Lower lobe of right lung (tissue), 2 donors: ENCODE measurements at places on chromosomes 16 and 17.

GRCh38 chr17:21463204-21463661, 87.1 kb downstream of the KCNJ12 start:
- H3K4me1 ChIP-seq, result peaks cover 12% of the 10 kb centered on the region
- no peaks in the 10 kb centered on the region for H3K36me3 ChIP-seq
- no peak overlapping the region for H3K4me3 ChIP-seq
- H3K27me3 ChIP-seq, result peaks cover 8% of the 10 kb centered on the region
- H3K27ac ChIP-seq, result no peak overlapping the region

DNA sequence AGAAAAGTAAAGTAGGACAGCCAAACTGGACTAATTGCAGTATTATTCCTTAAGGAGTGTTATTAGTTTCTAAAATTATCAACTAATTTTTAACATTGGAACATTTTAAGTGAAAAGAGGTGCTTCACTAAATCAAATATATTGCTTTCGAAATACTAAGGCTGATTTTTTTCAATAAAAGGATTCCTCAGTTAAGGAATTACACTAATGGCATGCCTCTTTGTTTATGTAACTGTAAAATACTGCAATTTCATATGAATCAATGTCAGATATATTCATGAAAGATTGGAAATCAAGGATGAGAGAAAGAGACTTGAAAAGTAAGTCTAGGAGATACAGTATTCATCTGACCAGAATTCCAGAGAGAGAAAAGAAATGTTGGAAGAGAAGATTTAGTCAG, 129.8 kb downstream of the TANC2 start:
- no peak overlapping the region for H3K4me3 ChIP-seq
- H3K4me1 ChIP-seq, result no peaks in the 10 kb centered on the region
- no peak for DNase-seq
- H3K27ac ChIP-seq, result no peak overlapping the region

GRCh38 chr16:79272141-79272577, 328.4 kb downstream of the MAF start:
- H3K36me3 ChIP-seq, result no peaks in the 10 kb centered on the region
- no peak overlapping the region for H3K4me3 ChIP-seq
- H3K27me3 ChIP-seq, result no peaks in the 10 kb centered on the region
- H3K4me1 ChIP-seq, result no peaks in the 10 kb centered on the region
- H3K27ac ChIP-seq, result no peak overlapping the region

- H3K4me1 ChIP-seq, result no peaks in the 10 kb centered on the region
- H3K4me3 ChIP-seq, result no peak overlapping the region
- no peaks in the 10 kb centered on the region for H3K36me3 ChIP-seq
Observed at GRCh38 chr16:8717892-8718415, 43.5 kb downstream of the ABAT start.

DNA sequence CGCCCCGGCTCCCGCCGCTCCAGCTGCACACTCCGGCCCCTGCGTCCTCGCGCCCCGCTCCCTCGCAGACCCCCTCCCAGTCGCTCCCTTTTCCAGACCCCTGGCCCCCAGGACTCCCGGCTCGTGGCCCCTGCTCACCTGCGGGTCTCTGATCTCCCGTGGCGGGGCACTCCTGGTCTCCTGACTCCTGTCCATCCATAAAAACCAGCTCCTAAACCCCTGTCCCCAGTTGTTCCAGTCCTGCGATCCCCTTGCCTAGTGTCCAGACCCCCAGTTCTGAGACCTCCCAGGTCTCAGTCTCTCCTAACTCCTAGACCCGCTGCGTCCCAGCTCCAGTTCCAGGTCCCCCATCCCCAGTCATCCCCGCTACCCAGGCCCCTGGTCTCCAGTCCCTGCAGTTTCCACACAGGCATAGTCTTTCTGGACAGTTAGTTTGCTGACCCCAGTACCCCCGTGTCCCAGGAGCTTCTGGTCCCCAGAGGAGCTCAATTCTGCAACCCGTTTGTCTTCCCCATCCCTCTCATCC, 379 bp downstream of the SNX29 start:
- H3K27me3 ChIP-seq, result no peaks in the 10 kb centered on the region
- no peak for DNase-seq
- peak overlapping the region; percentile 83 for H3K27ac ChIP-seq
- peak overlapping the region; percentile 93 for H3K4me3 ChIP-seq

- H3K36me3 ChIP-seq, result no peaks in the 10 kb centered on the region
- no peak for DNase-seq
- H3K4me1 ChIP-seq, result peaks cover 49% of the 10 kb centered on the region
- no peak overlapping the region for H3K27ac ChIP-seq
Observed at GRCh38 chr17:50033316-50033715, 22.6 kb upstream of the ITGA3 start.

DNA sequence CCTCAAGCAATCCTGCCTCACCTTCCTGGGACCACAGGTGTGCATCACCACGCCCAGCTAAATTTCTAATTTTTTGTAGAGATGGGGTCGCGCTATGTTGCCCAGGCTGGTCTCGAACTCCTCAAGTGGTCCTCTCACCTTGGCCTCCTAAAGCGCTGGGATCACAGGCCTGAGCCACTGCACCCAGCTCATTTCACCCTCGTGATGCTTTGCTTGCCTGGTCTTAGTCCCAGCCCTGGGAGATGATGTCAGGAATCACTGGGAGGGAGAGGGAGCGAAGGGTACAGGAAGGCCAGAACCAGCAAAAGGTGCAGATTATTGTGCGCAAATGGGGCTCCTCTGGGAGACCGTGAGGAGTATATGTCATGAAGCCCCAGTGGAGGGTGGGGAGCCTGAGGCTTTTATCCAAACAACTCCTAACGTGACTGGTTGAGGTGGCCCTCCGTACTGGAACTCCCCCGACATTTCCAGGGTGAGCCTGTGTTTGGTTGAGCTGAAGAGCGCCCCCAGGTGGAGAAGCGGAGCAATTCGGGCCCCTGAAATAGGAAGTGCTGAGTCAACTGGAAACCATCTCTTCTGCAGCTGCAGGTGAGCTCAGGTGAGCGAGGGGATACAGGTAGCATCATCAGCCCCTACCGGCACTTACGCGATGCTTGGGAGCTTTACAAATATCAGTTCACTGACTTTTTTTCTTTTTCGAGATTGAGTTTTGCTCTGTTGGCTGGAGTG, 41.2 kb upstream of the HAPSTR1 start:
- DNase-seq, result no peak
- no peaks in the 10 kb centered on the region for H3K36me3 ChIP-seq
- H3K27me3 ChIP-seq, result no peaks in the 10 kb centered on the region
- H3K4me1 ChIP-seq, result peaks cover 13% of the 10 kb centered on the region
- H3K4me3 ChIP-seq, result no peak overlapping the region

DNA sequence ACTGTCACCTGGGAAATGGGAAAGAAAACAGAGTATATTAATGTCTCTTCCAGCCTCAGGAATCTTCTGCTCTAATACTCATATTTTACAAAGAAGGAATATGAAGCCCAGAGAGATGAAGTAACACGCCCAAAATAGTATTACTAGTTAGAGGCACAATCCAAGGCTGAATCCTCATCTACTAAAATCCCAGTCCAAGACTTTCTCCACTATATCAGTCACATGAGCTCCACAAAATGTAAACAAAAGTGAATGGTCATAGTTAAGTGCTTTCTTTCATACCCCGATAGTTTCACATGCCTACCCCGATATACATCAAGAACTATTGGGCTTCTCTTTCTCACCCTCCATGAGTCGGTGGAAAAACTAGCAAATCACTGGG, 965 bp downstream of the INTS2 start:
- peaks cover 31% of the 10 kb centered on the region for H3K36me3 ChIP-seq
- H3K4me1 ChIP-seq, result peaks cover 21% of the 10 kb centered on the region
- DNase-seq, result no peak
- no peaks in the 10 kb centered on the region for H3K27me3 ChIP-seq

DNA sequence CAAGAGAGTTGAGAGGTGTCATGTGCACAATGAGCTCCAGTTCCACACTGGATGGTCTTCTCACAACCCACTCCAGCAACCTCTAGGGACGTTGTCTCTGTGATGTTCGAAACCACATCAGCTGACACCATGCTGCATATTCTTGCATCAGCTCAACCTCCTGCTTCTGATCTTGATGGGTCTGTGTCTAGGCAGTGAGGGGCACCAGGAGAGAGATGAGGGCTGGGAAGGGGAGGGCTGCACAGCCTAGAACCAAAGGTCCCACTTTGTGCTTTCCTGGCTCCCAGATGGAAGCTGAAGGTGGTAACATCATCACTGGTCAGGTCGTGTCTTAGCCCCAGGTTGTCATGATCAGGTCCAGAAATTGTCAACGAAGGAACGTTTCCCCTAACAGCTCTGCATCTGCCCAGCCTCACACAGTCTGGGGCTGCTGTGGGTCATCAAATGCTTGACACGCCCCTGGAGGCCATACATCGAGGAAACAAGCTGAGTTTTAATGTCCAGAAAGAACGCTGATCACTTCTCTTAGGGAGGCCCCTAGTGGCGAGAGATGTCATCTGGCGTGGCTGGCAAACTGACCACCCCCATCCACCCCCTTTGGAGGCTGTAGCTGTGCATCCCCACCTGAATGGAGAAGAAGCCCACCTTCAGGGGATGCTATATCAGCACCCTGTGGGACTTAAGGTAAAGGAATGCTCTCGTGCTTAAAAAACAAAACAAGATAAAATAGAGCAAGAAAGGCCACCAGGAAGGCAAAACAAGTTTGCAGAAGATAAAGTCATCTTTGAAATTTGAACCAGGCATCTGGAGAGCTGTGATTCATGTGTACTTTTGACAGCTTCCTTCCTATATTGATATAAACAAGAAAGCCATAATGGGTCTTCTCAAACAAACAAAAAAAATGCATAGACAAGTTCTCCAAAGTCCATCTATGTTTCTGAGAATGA, 58.3 kb downstream of the WIPI1 start:
- H3K27ac ChIP-seq, result no peak overlapping the region
- H3K4me1 ChIP-seq, result peaks cover 18% of the 10 kb centered on the region
- no peaks in the 10 kb centered on the region for H3K36me3 ChIP-seq
- H3K27me3 ChIP-seq, result no peaks in the 10 kb centered on the region
- DNase-seq, result peak; percentile 65

DNA sequence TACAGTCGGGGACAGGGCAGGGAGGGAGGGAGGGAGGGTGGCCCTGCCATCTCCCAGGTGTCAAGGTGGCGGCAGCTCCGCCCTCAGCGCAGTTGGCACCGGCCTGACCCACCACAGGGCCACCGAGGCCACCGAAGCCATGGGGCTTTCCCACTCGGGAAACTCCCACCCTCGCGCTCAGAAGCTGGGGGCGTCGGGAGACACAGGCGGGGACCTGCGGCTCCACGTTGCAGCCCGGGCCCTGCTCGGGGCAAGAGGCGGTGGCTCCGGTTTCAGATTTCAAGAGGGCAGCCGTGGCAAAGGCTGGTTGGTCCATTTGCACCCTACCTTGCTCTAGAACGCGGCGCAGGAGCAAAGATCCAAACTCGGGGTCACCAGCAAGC, 544 bp downstream of the CYB561 start:
- peak; percentile 58 for DNase-seq
- peak overlapping the region; percentile 93 for H3K27ac ChIP-seq
- H3K36me3 ChIP-seq, result no peaks in the 10 kb centered on the region
- peaks cover 46% of the 10 kb centered on the region for H3K4me1 ChIP-seq

GRCh38 chr17:921161-921560, 58.4 kb downstream of the NXN start:
- no peak overlapping the region for H3K27ac ChIP-seq
- H3K27me3 ChIP-seq, result no peaks in the 10 kb centered on the region
- DNase-seq, result no peak
- no peak overlapping the region for H3K4me3 ChIP-seq

DNA sequence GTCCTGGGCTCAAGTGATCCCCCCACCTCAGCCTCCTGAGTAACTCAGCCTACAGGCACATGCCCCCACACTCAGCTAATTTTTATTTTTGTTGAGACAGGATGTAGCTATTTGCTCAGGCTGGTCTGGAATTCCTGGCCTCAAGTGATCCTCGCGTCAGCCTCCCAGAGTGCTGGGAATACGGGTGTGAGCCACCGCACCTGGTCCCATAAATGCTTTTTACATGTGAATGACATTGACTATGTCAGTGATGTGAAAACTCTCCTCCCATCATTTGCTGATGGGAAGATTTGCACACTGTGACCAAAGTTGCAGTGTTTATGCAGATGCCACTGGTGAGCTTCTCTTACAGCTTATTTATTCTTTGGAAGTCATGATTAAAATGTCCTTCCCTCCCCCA, 15.0 kb downstream of the PLCD3 start:
- H3K4me1 ChIP-seq, result no peaks in the 10 kb centered on the region
- H3K4me3 ChIP-seq, result no peak overlapping the region
- H3K27ac ChIP-seq, result no peak overlapping the region
- peaks cover 32% of the 10 kb centered on the region for H3K36me3 ChIP-seq

DNA sequence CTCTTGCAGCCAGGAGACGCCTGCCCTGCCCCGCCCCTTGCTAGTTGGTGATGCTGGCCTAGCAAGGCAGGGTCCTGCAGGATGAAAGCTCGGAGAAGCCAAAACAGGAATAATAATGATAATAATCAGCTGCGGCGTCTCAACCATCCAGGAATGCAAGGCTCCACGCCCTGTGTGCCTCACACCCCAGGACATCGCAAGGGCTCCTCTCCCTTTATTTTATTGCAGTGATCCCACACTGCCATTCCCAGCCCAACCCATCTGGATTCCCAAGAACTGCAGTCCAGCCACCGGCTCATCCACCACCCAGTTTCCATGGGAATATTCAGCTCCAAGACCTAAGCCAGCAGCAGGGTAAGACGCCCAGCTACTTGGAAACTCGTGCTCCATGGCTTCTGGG, 21.0 kb upstream of the ZNF652 start:
- no peak for DNase-seq
- peaks cover 4% of the 10 kb centered on the region for H3K4me1 ChIP-seq
- H3K36me3 ChIP-seq, result no peaks in the 10 kb centered on the region

- no peak overlapping the region for H3K27ac ChIP-seq
- H3K4me1 ChIP-seq, result peaks cover 30% of the 10 kb centered on the region
- no peak for DNase-seq
- no peak overlapping the region for H3K4me3 ChIP-seq
- no peaks in the 10 kb centered on the region for H3K27me3 ChIP-seq
Observed at GRCh38 chr17:902463-902862, 77.1 kb downstream of the NXN start.

- H3K27me3 ChIP-seq, result no peaks in the 10 kb centered on the region
- H3K4me1 ChIP-seq, result no peaks in the 10 kb centered on the region
- H3K27ac ChIP-seq, result no peak overlapping the region
- H3K36me3 ChIP-seq, result no peaks in the 10 kb centered on the region
Observed at GRCh38 chr16:64321881-64322280, 800.0 kb downstream of the CDH11 start.
